GM04504 (cell line): ENCODE measurements at places on chromosomes 13 and 19.
A peak's percentile ranks its signal among the peaks of the same experiment; 100 is the strongest.

DNA sequence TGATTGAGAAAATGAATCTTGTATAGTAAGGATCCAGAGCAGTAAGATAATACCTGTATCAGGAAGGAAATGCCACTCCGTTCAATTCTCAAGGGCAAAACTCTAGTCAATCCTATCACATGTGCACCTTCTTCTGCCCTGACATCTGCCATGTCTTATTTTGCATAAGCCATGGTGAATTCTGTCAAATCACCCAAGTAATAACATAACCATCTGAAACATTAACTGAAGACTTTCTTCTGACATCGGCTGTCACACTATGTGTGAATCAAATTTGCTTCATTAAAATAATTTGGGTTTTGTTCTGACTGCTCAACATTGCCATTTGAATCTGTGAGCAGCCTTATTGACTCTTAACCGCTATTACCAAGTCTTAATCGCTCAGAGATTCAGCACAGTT lies 91.2 kb downstream of the PCDH9 start:
- no peak for DNase-seq

DNA sequence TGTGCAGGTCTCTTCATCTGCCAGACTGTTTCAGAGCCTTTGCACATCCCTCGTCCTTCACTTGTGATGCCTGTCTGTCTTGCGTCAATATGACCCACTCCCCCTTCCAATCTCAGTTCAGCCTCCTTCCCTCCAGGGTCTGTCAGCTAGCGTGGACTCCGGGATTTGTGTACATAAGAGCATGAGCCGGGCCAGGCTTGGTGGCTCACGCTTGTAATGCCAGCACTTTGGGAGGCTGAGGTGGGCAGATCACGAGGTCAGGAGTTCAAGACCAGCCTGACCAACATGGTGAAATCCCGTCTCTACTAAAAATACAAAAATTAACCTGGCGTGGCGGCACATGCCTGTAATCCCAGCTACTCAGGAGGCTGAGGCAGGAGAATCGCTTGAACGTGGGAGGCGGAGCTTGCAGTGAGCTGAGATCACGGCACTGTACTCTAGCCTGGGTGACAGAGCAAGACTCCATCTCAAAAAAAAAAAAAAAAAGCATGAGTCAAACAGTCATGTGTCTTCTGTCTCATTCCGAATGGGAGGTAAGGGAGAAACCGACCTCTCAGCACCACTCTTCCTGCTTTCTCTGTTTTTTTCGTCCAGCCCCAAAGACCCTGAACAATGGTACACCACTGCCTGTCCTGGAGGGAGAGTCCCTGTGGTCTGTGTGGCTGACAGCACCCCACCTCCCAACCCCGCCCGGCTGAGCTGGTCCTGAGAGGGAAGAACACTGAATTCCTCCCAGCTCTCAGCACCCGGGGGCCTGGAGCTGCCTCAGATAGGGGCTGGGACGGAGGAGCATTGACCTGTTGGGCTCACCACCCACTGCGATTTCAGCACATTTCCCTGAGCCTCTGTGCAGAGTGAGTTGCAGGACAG lies 2.4 kb upstream of the SIGLEC9 start:
- DNase-seq = no peak

GRCh38 chr19:850221-850978 lies 1.7 kb upstream of the ELANE start:
- peak; percentile 89 for DNase-seq

DNA sequence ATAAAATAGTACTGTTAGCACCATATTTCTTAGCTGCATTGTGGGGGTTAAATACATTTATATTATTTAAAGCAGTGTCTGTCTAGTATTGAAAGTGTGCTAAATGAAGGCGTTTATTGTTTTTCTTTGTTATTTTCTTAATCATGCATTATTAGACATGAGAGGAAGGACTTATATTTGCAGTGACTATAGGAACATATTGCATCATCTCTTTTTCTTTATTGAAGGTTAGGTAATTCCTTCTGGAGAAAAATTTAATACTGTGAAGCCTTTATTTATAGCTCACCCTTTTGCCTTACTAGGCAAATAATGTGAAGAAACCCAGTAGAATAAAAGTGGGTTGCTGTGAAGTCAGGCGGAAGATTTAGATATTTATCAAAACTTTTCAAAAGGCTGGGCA lies 78.9 kb upstream of the ZNF420 start:
- DNase-seq = no peak

- no peak for DNase-seq
These were observed 429.0 kb downstream of the TSHZ3 start for GRCh38 chr19:30920222-30920621.

- no peak for DNase-seq
These were observed 6.8 kb downstream of the ZC3H4 start for GRCh38 chr19:47106821-47107201.

GRCh38 chr19:39085392-39085791 lies 1.2 kb downstream of the ACP7 start:
- no peak for DNase-seq

- no peak for DNase-seq
These were observed 6.9 kb downstream of the PEAK3 start for GRCh38 chr19:2274931-2275535.

- DNase-seq = no peak
These were observed 933.1 kb downstream of the DIAPH3 start for GRCh38 chr13:59230484-59231264.

- no peak for DNase-seq
These were observed 13.1 kb upstream of the LPAR6 start for GRCh38 chr13:48426052-48426451.

DNA sequence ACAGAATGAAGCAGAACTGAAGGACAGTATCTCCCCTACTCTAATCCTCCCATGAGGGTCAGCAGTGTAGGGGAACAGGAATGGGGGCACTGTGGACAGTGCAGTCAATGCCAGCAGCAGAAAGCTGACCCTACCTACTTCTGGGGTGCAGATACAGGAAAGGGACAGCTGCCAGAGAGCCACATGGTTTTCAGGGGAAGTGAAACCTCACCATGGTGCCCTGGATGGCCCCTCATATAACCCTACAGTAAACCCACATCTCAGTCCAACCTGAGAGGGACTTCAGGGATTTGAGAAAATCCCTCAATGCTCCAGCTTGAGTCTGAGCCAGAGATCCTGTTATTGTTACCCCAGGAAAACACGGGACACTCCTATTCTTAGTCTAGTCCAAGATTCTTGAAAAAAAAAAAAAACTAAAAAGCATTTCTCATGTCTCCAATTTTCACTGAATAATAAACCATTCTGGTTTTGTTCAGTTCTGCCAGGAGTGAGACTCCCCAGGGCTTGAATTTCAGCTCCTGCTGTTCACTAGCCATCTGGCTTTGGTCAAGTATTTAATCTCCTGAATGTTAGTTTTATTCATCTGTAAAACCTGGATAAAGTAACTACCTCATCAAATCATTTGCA lies 511.6 kb upstream of the ARGLU1 start:
- DNase-seq = no peak

- DNase-seq = no peak
These were observed 185.3 kb downstream of the TBC1D4 start for GRCh38 chr13:75296641-75297040.

- DNase-seq = peak; percentile 64
These were observed 200.5 kb downstream of the KLF5 start for GRCh38 chr13:73259061-73260017.

DNA sequence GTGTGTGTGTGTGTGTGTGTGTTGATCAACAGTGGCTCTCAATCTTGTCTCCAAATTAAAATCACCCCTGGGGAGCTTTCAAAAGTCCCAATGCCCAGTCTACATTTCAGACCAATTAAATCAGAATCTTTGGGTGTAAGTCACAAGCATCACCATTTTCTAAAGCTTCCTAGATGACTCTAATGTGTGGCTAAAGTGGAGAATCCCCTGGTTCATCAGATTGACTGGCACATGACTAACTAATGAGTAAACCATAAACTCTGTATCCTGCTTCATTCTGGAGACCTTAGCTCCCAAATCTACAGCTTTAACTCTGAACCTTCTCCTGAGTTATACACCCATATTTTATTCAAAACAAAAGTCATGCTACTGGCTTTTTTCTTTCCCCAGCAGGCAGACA lies 131.3 kb downstream of the SUCLA2 start:
- DNase-seq = no peak

DNA sequence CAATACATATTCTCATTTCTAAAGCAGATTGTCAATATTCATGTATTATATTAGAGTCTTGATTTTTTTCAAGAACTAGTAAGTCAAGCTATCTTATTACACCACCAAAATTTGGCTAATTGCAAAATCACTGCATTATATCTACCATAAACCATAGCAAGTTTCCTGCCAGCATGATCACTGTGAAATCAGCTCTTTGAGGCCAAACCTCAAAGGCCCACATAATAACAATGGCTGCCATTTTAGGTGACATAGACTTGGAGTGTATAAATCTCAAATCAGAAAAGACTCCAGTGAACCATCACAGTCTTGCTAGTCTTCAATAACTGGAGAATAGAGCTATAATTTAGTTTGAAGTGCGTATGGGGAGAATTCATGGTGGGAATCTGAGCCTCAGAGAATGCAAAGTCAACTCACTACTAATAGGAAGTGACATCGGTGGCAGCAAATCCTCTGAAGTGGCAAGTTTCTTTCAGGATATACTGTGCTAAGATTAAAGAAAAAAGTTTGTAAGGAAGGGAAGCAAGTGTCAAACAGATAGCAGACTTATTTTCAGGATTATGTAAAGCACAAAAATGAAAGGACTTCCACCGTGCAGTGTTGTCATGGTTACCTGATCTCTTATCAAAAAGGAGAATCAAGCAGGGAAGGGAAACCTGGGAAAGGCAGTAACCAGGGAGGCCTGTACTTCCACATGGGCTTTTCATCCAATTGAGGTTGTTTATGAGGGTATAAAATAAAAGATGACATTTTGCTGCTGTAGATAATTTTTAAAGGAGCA lies 117.4 kb upstream of the FNDC3A start:
- DNase-seq = no peak

DNA sequence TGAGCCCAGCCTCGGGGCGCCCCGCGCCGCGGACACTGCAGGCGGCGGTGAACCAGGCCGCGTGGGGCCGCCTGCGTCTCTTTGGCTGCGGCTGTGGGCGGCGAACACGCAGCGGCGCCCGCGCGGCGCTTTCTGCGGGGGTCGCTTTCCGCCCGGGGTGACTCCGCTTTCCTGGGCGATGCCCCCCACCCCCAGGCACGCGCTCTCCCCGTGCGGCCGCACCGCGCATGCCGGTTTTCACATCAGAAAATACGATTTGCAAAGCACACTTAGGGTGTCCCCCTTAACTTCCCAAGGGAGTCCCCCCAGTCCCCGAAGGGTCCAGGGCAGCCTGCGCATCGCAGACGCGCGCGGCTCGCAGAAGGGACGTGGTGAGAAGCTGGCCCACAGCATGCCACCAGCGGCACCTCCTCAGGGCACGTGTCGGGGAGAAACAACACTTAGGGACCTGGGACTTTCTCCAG lies 5.3 kb downstream of the F7 start:
- no peak for DNase-seq

- no peak for DNase-seq
These were observed 39.1 kb upstream of the EEF1AKMT1 start for GRCh38 chr13:20812890-20813289.

DNA sequence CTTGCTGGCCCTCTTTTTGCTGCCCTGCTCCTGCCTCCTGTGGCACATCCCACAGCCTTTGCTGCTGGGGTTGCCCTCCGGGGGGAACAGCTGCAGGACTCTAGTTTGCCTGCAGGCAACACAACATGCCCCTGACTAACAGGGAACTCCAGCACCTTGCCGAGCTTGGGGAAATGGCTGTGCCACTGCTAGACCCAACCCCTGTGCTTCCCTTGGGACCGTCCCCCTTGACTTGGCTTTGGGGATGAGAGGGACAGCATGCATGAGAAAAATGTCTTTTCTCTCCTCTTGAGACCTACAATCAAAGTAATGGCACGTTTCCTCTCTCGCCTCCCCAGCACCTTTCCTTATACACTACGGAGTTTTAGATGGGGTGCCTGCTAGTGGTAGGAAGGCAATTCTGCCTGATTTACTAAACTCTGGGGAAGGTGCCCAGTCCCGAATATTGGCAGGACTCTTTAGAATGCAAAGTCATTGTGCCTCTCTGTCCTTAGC lies 12.4 kb upstream of the VWA8 start:
- DNase-seq = no peak

DNA sequence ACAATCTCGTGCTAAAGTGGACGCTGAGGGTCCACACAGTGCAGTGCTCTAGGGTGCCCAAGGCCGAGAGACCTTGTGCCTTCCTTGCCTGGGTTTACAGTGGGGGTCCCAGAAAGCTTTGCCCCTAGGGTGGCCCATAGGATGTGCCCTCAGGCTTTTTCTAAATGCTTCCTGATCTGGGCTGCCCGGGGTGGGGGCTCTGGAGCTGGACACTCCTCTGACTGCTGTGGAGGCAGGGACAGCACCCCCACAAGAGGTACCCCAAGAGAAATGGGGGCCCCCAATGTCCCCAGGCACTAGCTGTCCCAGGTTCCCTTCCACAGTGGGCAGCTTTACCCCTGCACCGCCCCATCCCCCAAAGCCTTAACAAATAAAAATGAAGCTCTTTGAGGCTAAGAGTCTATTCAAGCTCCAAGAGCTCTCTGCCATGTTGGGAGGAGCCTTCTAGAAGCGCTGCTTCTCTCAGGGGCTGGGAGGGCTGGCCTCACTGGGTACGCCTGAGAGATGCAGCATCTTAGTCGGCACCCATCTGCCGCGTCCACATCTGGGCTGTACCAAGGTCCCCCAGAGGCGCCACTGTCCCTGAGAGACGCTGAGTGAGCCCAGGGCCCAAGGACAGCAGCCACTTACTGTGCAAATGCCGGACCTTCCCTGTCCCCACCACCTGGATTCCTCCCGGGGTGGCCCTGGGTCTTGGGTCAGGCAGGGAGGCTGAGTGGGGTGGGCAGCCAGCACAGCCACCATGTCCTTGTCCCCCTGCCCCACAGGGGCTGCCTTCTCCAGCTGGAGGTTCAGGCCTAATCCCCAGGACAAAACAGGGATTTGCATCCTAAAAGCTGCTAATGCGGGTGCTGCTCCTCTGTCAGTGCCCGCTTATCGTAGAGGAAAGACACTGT lies 27.4 kb downstream of the CEBPA start:
- DNase-seq = no peak

DNA sequence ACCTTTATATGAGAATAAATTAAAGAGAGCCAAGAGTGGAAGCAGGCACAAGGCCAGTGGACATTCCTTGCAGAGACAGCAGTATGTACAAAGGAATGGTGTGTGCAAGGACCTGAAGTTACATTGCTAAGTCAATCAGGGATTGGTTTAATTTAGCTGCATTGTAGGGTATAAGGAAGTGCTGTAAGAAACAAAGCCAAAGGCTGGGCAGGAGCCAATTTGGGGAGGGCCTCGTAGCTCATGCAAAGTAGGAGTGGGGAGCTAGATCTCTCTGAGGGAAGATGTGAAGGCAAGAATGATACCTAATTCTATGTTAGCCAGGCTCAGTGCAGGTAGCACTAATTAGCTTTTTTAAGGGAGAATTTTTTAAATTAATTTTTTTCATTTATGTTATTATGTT lies 76.7 kb downstream of the SLAIN1 start:
- no peak for DNase-seq
